Fibroblast of skin of abdomen (primary cell): ENCODE measurements at places on chromosomes 5 and 9.
A peak's percentile ranks its signal among the peaks of the same experiment; 100 is the strongest.

- DNase-seq: no peak
Measured at GRCh38 chr9:33113799-33114547, 37.5 kb upstream of the SMU1 start.

GRCh38 chr9:93114984-93115335 is 18.9 kb downstream of the CARD19 start:
- DNase-seq: no peak

DNA sequence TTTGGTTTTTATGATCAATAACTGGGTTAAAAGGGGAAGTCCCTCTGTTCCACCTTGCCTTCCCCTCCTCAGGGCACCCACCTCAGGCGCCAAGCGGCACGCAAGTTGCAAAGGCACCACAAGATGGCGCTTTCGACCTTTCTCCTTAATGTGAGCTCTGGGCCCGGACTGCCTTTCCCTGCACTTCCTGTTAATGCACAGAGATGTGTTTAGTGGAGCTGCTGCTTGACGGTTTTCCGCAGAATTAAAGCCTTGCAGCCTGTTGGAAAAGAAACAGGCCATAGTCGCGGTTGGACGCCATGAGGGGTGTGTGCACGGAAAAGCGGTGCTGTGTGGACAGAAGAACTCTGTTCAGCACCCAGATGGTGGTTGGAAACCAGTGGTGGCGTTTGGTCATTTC is 17.9 kb downstream of the CXCL14 start:
- DNase-seq: peak; percentile 76

DNA sequence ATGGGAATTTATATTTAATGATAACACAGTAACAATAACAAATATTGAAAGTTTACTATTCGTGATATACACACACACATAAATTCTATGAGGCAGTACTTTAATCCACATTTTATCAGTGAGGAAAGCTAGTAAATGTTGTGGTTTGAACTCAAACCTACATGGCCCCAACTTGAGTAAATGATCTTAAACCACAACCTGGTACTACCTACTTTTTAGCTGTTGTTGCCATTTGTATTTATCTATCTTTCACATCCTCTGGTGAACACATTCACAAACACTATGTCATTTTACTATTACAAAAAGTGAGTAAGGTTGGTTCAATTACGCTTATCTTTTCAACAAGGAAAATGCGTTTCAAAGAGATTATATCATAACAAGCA is 186.1 kb downstream of the SMC2 start:
- peak; percentile 4 for DNase-seq

- DNase-seq: peak; percentile 41
Measured at GRCh38 chr5:33336891-33337636, 103.7 kb upstream of the TARS1 start.

DNA sequence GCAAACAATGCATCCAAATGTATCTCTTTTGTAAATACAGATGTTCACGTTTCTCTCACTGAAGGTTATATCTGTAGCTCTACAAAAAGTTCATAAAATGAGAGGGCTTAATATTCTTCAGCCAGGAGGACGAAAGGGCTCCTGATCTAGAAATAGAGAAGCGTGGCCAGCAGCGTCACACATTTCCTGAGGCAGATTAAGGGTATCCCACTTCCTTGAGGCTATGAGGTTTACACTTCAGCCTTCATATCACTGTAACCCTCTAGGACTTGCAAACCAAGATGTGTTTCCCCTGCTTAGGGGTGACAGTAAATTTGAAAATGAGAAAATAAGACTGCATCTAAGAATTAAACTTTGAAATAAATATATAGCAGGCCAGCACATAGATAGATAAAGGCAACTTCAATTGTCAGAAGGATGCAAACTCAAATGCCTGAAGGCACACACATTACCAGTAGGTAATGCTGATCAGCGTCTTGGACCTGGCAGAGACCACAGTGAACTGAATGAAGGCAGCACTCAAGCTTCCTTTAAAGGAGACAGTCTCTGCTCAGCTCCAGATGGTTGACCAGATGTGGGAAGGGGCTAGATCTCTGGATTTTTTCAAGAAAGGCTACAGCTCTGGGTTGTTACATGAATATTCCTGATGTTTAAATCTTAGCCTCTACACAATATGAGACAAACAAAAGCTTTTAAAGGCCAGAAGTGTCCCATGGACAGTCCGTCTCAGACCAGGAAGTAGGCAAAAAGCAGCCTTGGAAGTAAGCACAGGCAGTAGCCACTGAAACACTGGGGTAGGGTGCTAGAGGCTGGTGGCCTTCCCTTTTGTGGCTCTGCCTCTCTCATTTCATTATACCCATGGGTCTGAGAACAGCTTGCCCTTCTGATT is 197.7 kb downstream of the MCTP1 start:
- DNase-seq: no peak

GRCh38 chr9:114085387-114085789 is 7.3 kb upstream of the AMBP start:
- no peak for DNase-seq

GRCh38 chr5:149719666-149720065 is 10.4 kb upstream of the PPARGC1B start:
- no peak for DNase-seq

DNA sequence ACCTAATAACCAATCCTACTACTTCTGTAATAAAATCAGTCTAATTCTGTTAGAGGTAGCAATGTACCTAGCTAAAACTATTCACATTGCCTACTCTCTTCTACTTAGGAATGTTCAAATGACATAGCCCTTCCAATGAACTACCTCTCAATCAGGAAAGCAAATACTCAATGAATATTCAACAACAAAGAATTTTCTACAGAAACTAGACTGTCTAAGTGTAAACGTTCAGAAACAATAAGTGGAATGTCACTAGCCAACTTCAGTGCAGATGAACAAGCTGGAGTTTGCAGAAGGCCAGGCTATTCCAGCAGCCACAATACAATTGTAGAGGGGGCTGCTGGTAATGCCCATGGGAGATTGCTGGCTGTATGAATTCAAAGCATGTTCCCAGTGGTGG is 743.2 kb upstream of the CDH10 start:
- DNase-seq: no peak

DNA sequence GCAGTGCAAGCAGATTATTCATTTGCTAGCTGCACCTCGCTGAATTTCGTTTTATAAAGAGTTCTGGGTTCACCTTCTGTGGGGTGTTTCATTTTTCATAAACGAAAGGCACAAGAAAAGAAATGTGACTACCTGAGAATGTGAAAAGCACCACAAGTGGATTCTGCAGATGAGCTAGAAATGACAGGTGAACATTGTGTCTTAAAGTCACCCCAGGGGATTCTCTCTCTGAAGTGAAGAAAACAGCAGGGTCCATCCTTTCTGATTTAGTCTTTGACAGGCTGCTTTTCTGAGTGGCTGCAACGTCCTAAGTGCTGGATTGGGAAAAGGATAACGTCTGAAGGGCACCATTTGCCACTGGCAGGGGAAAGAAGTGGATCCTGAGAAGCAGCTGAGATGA is 469.3 kb downstream of the SPATA31D1 start:
- no peak for DNase-seq

GRCh38 chr5:152397581-152397980 is 7.5 kb downstream of the NMUR2 start:
- DNase-seq: no peak

- DNase-seq: peak; percentile 8
Measured at GRCh38 chr5:34957321-34957720, 28.0 kb downstream of the DNAJC21 start.

DNA sequence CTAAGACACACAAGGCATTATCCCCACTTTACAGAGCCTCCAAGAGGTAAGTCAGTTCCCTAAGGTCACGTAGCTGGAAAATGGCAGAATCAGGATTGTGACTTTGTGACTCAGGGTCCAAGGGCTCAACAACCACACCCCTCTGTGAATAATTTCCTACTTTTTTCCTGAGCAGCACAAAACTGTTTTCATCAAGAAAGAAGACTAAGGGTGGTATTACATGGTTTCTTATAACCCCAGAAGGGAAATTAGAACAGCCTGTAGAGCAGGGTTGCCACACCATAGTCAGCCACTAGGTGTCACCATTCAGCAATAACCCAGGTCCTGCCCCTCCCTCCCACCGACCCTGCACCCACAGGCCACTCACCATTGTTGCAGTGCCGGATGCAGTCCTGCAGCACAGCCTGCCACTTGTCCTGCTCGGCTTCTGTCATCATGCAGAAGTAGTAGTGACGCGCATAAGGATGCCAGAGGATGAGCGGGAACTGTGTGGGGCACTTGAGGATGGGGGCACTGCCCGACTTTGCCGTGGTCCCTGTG is 72.1 kb downstream of the LRSAM1 start:
- no peak for DNase-seq

DNA sequence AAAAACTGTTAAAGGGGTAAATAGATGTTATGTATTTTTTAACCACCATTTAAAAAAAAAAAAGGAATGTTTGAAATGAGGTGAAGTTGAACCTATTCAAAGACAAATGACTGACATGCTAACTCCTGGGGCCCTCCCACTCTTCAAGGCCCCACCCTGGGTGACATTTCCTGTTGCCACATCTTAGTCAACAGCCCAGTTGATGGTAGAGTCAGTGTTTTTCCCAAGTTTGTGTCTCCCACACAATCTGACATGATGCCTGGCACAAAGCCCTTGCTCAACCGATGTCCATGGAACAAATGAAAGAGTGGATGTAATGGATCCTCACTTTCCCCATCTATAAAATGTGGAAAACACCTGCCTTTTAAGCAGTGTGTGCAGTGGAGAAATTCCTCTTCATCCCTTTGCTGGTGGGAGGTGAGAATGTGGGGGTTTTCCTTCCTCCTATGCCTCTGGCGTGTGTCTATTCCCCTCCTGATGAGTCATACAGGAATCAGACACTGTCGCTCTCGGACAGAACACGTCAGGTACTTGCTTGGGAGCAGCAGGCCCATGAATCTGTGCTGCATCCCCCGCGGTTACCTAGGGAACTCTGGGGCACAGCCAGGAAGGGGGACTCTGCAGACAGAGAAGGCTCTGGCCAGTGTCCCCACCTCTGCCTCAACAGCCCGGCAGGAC is 13.7 kb upstream of the ADRA1B start:
- DNase-seq: peak; percentile 64
